ENCODE measurements at places on chromosomes 7 and 10. TPM values are rescaled to one million over a fixed set of nuclear protein-coding genes. Genes with fewer than 3 reads are reported as not detected.

DNA sequence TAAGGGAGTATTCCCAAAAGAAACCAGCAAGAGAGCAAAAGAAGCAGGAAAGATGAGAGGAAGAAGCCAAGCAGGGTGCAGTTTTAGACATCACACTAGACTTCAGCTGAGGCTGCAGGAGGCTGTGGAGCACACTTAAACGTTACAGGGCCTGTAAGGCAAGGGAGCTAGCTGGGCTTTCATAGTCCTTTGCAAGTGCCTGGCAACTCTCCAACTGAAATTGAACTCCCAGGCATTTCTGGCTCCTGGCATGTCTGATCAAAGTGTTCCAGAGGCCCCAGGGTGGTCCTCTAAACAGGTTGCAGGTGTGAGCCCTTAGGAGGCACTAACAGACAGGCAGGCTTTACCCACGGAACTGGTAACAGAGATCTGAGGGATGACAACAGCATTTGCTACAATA, 750.2 kb downstream of the XPNPEP1 start:
- DNase-seq = no peak

- DNase-seq = peak; percentile 89
Measured at GRCh38 chr10:101066146-101066895, 4.5 kb downstream of the KAZALD1 start.

GRCh38 chr7:120221666-120222065, 51.3 kb upstream of the KCND2 start:
- DNase-seq = no peak

DNA sequence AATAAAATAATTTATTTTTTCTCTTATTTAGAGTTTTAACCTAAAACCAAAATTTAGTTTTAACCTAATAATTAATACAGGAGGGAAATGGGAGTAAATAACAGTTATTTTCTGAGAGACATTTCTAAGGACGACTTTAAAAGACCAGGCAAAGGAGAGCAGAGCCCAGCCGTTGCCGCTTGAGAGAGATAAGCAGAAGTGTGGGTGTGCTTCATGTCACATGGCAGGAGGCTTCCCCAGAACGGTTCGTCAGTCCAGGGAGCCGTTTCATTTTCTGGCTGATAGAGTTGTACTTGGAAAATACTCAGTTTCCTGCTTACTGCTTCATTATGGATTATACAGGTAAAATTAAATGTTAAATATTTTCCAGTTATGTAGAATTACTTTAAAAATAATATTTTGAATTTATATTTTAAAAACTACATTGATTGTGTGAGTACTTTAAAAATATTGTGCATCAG, 61.4 kb downstream of the ST7 start:
- peak; percentile 36 for DNase-seq

DNA sequence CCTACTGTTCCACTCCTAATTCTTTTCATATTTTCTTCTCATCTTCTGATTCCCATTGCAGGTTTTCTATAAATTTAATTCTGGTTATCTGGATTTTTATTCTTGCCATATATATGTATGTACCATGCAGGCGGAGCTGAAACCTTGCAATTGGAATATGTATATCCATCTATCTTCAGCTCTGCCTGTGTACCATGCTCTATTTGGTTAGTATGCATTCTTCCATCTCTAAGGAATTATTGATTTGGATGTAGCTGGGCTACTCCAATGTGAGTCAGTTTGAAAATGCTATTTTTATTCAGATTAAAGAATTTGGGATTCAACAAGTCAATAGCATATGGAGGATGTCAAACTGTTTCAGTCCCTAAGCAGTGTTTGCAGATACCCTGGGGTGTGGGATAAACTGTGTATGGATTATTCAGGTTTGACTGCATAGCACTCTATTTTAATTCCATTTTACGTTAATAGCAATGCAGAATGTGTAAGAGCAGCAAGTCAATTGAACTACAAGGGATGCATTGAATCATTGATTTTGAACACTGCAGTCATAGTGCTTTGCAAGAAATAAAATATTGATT, 528.1 kb upstream of the FZD8 start:
- no peak for DNase-seq

- peak; percentile 91 for DNase-seq
Measured at GRCh38 chr7:155297517-155298287, at the start of gene INSIG1. TSS of gene INSIG1 (plus strand) at chr7:155297878. CDS start at chr7:155298286, 408 bp downstream.

SLF2 gene
- total RNA-seq = 18.5 TPM

HOGA1 gene
- 0.15 TPM for total RNA-seq

CDK13 gene
- total RNA-seq = 50.9 TPM

DNA sequence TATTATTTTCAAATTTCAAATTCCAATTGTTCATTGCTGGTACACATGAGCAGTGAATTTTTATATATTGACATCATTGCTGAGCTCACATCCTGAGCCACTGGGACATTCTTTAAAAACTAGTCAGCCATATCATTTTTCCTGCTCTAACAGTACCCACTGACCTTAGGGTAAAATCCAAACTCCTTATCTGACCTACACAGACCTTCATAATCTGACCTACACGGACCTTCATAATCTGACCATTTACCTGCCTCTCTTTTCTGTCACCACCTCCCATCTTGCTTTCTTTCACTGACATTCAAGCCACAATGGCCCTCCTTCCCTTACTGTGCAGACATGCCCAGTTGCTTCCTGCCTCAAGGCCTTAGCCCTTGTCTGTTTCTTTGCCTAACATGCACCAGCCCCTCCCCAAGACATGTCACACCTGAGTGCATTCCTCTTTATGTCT, 16.1 kb upstream of the CUZD1 start:
- no peak for DNase-seq

TUBAL3 gene
- 38.6 TPM for total RNA-seq

DNA sequence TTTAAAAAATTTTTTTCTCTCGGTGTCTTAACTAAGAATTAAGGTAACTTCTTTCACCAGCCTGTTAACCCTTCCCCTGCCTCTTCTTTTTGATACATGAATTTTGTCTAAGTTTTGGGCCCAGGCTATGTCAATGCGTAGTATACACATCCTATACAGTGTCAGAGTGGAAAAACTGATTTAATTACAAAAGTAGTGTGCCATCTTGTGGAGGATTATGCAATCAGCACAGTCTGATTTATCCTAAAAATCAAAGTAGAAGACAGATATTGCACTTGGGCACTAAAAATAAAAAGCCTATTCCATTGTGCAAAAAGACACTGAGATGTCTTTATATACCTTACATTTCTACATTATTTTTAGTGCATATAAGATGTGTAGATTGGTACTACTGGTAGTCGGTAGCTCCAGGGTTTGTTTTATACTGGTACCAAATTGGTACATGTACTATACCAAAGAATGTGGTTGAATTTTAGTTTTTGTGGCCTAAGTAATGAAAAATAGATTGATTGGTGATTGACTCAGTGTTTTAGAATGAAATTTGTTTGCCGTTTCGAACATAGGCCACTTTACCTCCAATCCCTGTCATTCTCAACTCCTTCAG, 96.6 kb downstream of the MKLN1 start:
- DNase-seq = no peak

- DNase-seq = no peak
Measured at GRCh38 chr10:77237120-77237519, 400.5 kb downstream of the KCNMA1 start.

GOT1 gene
- 91.5 TPM for total RNA-seq

GRCh38 chr7:84971360-84971759, 215.5 kb downstream of the SEMA3D start:
- DNase-seq = no peak

- DNase-seq = peak; percentile 42
Measured at GRCh38 chr7:152459724-152460251, 24.0 kb upstream of the KMT2C start.

DNA sequence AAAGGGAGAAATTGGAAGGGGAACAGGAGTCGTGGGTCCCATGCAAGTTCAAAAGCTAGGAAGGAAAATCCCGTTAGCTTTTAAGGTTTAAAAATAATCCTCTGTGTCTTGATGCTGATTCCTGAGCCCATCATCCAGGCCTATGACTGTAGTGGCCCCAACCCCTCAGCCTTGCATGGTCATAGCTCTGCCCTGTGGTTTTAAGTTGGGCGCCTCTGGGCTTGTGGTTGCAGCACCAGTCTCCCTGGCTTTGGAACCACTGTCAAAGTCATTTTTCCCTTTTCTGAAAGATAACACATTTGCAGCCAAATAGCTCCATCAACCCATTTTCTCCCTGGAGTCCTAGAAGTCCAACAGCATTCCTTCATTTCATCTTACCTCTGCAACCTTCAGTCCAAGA, 13.6 kb downstream of the TMEM236 start:
- no peak for DNase-seq

DNA sequence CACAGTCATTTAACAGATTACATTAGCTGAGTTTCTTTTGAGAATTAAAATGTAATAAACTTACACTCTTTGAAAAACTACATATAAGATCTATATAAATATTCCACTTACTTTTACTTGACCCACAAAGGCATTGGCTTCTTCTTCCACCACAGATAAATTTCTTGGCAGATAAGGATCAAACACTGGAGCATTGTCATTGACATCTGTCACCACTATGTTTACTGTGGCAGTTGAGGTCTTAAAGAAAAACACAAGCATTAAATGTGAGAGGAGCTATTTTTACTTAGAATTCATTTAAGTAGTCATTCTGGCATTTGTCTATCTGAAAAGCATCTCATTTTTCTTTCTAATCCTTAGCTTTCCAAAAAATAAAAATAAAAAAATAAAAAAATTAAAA, 734.4 kb downstream of the PCDH15 start:
- DNase-seq = no peak

DNA sequence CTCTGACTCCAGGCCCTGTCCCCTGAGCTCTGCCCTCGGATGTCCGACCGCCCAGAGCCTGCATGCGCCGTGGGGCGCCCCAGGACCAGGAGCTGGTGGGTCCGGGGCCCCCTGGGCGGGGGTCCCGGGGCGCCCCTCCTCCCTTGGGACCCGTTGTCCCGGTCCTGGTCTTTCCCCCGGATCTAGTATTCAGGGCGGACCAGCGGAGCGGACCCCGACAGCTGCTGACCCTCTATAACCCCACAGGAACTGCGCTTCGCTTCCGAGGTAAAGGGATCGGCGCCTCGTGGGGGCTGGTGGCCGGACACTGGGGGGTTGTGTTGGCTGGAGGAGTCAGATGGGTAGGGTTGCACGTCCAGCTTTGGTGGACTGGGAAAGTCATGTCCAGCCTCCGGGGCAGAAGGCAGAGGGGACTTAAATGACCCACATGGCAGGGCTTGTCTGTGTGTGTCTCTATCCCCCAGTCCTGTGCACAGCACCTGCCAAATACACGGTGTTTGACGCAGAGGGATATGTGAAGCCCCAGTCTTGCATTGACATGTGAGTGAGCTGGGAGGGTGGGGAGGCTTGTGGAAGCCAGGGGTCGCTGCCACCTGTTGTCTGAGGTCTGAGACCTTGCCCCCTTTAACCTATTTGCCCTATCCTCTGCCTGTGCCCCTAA, 520 bp downstream of the MOSPD3 start:
- peak; percentile 31 for DNase-seq

DNA sequence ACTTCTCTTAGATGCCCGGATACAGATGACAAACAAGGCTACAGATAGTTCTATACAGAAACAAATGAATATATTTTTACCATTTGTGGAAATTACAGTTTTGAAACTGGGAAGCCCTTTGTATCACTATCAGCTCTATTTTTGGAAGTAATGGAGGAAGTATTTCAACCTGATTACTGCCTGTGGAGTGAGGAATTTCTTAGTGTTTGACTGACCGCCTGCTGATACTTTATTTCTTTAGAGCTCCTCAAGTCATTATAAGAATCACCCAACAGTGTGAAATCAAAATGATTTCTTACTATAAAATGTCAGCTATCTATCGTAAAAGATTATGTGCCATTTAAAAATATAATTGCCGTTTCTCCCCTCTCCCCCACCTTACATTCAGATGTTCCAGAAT, 290.9 kb downstream of the SDK1 start:
- no peak for DNase-seq

DNA sequence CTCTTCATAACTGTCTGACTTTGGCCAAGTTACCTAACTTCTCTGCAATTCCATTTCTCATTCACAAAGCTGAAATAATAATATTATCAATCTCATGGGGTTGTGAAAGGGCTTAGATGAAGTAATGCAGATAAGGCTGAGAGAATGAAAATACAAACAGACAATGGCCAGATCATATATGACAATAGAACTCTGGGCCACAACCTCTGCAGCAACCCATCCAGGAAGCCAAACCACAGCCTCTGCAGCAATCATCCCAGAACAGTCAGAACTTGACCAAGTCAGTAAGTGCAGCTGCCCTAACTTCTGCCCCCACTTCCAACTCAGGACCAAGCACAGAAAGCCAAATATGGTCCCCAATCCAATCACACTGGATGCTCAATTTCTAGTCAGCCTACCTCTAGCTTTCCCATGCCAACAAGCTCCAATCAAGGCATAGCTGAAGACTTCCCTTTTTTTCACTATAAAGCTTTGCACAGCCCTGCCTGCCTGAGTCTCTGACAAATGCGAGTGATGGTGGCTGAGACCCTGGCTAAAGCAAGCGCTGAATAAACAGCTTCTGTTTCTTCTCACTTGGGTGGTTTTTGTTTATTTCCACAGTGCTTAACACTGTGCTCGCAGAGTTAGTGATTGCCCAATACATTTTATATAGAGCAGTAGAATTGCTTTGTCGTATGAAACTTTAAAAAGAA, 34.8 kb upstream of the TNPO3 start:
- DNase-seq = no peak

GRCh38 chr7:14016950-14017349, 27.5 kb upstream of the ETV1 start:
- no peak for DNase-seq

GRCh38 chr10:78199759-78200158, 166.1 kb downstream of the RPS24 start:
- no peak for DNase-seq

- no peak for DNase-seq
Measured at GRCh38 chr7:47816647-47817046, 131.6 kb downstream of the PKD1L1 start.
